ENCODE measurements at places on chromosomes 12 and 14.

GRCh38 chr12:25552681-25553080 lies 402 bp downstream of the LMNTD1 start:
- H3K27ac ChIP-seq = no peak overlapping the region
- H3K27me3 ChIP-seq = peaks cover 3% of the 10 kb centered on the region

- no peaks in the 10 kb centered on the region for H3K27me3 ChIP-seq
- H3K4me3 ChIP-seq = no peak overlapping the region
- no peaks in the 10 kb centered on the region for H3K4me1 ChIP-seq
Measured at GRCh38 chr12:27732281-27732680, 21.6 kb downstream of the MRPS35 start.

DNA sequence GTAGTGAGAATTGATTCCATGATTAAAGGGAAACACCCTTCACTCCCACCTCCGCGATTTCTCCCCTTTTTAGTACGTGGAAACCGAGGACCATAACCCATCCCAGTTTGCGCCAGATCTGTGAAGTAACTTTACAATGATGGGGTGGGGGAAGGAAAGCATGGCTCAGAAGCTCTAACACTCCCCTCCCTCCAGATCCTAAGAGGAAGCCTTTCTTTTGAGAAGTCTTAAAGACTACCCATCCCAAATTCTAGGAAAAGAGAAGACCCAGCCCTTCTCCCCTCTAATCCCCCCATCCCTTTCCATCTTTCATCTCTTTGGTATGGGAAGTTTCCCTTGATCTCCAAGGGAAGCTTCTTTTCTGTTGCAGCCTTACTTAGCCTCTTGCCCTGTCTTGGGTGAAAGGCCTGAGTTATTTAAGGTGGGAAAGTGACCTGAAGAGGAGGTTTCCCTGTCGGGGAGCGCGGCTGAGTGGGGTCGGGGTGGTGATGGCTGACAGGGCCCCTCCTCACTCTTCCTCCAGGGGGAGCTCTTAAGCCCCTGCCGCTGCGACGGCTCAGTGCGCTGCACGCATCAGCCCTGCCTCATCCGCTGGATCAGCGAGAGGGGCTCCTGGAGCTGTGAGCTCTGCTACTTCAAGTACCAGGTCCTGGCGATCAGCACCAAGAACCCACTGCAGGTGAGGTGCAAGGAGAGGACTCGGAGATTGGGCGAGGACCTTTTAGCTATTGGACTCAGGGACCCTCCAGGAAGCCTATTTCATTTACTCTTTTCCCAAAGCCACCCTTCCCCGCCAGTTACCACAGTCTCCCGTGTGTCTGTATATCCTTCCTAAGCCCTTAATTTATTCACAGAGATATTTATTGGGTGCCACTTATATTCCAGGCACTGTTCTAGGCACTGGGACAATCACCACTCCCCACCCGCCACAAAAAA lies 1.8 kb downstream of the MARCHF9 start:
- peaks cover 3% of the 10 kb centered on the region for H3K36me3 ChIP-seq
- H3K27me3 ChIP-seq = peaks cover 9% of the 10 kb centered on the region
- H3K4me1 ChIP-seq = peaks cover 7% of the 10 kb centered on the region
- no peak for DNase-seq

DNA sequence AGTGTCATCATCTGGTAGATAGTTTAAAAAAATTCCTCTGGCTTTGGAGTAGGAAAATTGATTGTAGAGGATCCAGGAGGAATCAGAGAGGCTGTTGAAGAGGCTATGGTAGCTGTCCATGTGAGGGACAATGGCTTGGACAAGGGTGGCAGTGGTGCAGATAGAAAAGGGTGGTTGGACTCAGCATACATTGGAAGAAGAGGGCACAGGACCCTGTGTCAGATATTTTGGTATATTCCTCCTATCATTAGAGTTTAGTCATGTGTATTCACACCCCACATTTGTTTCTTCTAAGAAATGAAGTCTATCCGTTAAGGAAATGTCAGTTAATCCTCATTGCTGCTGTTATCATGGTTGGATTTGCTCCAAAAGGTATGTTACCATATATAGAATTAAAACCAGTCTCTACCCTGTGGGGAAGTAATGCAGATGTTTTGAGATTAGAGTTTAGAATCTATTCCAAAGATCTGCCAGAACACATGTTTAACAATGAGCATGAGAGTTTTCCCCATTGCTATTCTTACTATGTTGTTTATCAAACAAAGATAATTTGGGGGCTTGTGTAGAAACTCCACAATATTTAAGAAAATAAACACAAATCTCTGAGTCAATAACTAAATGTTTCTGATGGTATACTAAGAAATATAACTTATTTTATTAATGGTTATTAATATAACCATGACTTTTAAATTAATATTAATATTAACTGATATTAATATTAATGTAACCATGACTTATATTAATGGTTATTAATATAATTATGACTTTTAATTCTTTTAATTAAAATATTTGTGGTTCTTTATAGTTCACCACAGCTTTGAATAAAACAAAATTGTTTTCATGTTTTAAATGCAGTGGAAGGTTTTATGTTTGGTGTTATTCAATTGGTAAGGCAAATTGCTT lies 80.9 kb downstream of the CRADD start:
- no peaks in the 10 kb centered on the region for H3K27me3 ChIP-seq
- no peaks in the 10 kb centered on the region for H3K36me3 ChIP-seq
- no peaks in the 10 kb centered on the region for H3K4me1 ChIP-seq
- DNase-seq = no peak
- no peak overlapping the region for H3K27ac ChIP-seq

GRCh38 chr12:72082986-72083820 lies 144.6 kb downstream of the TPH2 start:
- H3K36me3 ChIP-seq = no peaks in the 10 kb centered on the region
- H3K27ac ChIP-seq = no peak overlapping the region
- DNase-seq = no peak
- H3K4me3 ChIP-seq = no peak overlapping the region
- no peaks in the 10 kb centered on the region for H3K4me1 ChIP-seq
- H3K27me3 ChIP-seq = no peaks in the 10 kb centered on the region

Measured in Panc1 (cell line).